AG08396 (cell line): ENCODE measurements at places on chromosomes 1 and 21.
A peak's percentile ranks its signal among the peaks of the same experiment; 100 is the strongest.

DNA sequence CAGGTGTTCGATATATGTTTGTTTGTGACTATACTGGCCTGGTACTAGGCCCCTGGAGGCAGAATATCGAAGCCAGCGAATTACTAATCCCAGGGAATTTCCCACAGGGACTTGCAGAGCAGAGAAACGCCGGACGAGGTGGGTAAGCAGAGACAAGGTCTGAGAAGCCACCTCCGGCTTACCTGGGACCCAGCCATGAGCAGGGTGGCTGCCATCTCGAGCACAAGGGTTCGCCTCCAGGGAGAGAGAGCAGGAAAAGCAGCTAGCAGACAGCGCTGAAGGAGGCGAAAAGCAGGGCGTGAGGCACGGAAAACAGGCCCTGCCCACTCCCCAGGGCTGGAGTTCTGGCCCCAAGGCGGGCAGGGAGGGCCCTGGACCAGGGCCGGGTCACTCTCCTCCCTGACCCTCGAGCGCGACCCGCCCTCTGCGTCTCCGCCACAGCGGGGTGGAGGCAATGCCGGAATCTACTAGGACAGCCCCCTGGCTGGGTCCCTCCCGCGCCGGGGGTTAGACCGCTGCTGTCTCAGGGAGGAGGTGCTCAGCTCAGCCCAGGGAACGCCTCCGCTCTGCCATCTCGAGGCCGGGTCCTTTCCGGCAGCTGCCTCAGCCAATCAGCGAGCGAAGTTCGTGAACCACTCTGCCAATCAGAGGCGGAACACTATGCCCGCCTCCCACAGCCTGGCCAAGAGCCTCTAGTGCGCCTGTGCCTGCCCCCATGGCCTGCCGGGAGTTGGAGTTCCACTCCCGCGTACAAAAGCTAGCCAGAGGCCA lies 1.7 kb downstream of the ZNF436 start:
- peak; percentile 98 for DNase-seq

DNA sequence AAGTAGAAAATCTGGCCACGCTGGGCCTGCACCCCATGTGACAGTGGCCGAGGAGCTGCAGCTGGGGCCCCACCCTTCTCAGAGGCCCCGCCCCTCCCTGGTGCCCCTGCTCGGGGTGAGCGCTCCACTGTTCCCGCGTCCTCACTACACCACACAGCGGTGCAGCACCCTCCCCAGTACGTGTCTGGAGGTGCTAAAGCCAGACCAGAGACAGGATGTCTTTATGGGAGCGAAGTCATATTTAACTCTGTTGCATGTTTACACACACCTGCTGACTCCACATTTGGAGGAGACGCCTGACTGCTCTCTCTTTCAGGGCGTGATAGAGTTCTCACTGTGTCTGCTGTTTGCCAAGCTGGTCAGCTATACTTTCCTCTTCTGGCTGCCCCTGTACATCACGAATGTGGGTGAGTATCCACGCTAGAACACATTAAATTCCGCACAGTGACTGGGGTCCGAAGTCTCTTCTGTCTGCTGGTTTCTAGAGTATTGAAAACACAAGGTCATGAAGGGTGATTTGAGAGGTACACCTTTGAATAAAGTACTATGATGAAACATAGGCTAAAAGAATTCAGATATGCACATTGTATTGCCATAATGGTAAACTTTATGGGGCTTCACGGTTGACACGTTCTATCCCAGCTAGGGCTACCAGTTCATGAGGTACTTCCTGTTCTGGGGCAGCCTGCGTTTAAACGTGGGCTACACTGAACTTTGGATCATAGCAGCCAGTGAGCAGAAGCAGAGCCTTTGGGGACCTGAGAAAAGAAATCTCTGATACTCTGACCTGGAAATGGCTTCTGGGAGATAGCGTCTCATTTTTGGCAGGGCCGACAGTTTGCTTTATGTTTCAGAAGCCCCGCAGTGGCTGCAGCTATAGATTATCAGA lies 48.4 kb downstream of the SLC37A1 start:
- no peak for DNase-seq

- no peak for DNase-seq
Observed at GRCh38 chr1:225850370-225850769, 31.8 kb downstream of the TMEM63A start.

DNA sequence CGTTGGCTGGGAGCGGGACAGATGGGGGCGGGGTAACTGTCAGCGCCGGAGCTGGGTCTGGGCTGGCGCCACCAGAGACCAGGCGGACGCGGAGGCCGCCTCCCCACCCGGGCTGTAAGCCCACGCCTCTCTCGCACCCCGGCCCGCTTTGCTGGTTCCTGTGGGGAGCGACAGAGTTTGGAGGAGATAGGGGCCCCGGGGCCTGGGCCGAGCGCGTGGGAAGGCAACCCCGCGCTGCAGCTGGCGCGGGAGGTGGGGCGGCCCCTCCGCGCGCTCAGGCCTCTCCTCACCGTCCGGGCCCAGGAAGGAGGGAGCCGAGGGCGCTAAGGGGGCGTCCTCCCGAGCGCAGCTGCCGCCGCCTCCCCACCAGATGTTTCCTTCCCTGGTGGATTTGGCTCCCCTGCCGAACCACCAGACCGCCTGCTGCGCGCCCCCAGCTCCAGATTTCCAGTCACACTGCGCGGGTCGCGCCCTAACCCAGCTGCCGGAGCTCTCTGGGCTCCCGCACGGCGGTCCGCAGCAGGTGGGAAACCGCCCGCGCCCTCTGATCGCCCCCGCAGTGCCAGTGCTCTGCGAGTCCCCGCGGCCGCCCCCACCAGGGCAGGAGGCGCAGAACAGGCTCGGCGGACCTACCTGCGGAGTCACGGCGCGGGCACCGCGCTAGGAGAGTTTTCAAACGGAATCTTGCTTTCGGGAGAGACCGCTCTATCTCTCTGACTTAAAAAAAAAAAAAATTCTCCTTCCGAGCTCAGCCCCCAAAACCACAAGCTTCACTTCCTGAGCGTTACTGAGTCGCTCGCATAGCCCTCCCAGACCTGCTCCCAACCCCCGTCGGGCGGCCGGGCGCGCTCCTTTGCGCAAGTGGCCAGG lies 1.1 kb downstream of the GFI1 start:
- DNase-seq, result no peak

GRCh38 chr1:73886716-73887115 lies 311.3 kb downstream of the LRRIQ3 start:
- DNase-seq, result no peak

DNA sequence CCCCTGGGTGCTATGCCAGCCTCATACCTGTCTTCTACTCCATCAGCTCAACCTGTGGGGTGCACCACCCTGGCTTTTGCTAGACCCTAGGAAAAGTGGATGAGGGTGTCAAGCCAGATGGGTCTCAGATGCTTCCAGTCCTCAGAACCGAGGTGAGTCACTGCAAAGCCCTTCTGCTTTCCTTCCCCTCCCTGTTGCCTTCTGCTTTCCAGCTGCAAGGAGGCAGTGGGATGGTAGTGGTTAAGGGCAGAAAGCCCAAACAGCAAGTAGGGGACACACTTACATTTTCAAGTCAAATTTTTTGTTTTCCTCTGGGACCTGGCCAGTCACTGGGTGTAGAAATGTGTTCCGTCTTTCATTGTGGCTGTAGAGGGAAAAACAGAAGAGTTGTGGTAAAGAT lies 60.7 kb upstream of the GOLT1A start:
- no peak for DNase-seq

- no peak for DNase-seq
Observed at GRCh38 chr1:104358086-104358485, 608.4 kb downstream of the AMY1C start.

DNA sequence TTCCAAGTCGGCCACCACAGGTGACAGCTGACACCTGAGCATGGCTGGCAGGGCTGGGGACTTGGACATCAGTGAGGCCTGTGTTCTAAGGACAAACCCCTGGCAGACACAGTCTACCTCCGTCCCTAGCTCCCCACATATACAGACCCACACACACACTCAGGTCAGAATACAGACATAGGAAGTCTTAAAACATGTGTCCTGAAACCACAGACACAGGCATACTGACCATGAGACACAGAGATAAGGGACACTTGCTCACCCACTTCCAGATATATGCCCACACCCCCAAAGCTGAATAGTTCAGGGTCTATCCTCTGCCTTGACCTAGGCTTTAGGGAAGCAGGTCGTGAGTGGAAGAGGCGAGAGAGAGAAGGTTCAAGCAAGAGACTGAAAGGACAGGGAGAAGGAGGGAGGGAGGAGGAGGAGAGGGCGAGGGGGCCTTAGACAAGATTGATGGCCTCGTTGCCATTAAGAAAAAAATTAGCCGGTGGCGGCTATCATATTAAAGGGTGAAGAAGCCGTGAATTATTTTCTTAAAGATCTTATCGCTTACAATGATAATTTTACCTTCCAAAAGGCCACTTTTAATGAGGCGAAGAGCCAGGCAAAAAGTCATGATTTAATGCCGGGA lies 49.9 kb downstream of the TMEM53 start:
- no peak for DNase-seq

- peak; percentile 66 for DNase-seq
Observed at GRCh38 chr1:218345673-218346390, 696 bp downstream of the TGFB2 start.

- DNase-seq, result no peak
Observed at GRCh38 chr1:178621822-178622221, 103.2 kb upstream of the RALGPS2 start.

DNA sequence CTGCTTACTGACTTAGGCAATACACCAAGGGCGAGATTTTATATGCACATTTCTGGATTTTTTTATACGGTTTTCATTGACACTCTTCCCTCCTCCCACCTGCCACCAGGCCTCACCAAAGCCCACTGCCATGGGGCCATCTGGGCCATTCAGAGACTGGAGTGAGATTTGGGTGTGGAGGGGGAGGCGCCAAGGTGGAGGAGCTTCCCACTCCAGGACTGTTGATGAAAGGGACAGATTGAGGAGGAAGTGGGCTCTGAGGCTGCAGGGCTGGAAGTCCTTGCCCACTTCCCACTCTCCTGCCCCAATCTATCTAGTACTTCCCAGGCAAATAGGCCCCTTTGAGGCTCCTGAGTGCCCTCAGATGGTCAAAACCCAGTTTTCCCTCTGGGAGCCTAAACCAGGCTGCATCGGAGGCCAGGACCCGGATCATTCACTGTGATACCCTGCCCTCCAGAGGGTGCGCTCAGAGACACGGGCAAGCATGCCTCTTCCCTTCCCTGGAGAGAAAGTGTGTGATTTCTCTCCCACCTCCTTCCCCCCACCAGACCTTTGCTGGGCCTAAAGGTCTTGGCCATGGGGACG lies 57.9 kb downstream of the LACTBL1 start:
- no peak for DNase-seq

GRCh38 chr1:109644670-109645069 lies 11.2 kb upstream of the GSTM4 start:
- DNase-seq, result no peak

DNA sequence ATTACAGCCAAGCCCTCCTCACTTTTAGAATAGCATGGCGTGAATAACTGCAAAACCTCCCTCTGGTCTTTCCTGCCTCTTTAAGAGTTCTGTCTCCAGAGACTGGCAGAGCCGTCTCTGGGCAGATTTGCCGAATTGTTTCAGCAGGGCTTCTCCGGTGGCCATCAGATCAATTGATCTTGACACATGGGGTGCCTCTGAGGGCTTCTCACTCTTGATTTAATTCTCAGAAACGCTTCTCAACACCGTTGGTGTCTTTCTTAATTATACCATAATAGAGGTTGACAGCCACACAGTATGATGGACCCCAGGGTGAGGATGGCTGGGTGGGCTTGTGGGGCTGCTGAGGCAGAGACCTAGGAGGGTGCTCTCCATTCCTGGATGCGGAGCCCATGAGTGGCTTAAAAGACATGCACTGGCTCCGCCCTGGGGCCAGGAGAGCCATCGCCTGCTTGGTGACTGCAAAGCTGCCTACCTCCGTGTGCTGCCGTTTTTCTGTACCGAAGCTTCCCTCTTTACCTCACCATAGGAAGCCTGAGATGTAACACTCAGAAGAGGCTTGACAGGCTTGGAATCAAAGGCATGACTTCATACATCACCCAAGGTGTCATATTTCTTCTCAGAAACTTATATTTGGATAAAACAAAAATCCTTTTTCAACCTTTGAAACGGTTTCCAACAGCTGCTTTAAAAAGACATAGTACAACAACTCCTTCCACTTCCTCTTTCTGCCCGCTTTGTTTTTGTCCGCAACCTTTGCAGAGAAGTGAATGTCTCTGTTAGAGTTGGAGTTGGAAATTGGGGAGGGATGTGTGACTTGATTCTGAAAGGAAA lies 82.9 kb downstream of the GALNT2 start:
- no peak for DNase-seq

DNA sequence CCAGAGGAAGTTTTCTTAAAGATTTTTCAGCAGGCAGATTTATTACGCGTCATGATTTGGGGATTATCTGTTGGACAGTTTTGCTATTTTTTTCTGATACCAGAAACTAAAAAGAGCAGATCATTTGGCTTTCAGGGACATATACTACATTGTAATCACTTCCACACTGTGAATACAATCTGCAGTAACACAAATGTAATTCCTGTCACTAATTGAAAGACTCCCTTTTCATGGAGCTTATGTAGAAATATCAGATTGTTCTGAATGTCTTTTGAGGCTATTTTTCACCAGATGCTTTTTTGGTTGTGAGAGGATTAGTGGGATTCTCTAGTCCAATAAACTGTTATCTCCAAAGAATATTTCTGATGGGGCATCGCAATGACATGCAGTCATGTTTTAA lies 464.2 kb downstream of the DISC1 start:
- DNase-seq, result no peak

- DNase-seq, result peak; percentile 82
Observed at GRCh38 chr1:204975568-204976235, 67.3 kb upstream of the CNTN2 start.

GRCh38 chr1:94396356-94397010 lies 21.7 kb upstream of the ABCD3 start:
- DNase-seq, result no peak
